ENCODE measurements at places on chromosomes 5 and 9. TPM values are rescaled to one million over a fixed set of nuclear protein-coding genes. Genes with fewer than 3 reads are reported as not detected.

CAVIN4 gene
- polyA plus RNA-seq, result 0.07 TPM

NEUROG1 gene
- polyA plus RNA-seq, result 0.02 TPM

GZMA gene
- polyA plus RNA-seq, result 2.8 TPM

SLC6A7 gene
- not detected for polyA plus RNA-seq

GFI1B gene
- 0.02 TPM for polyA plus RNA-seq
